ENCODE measurements at places on chromosomes 12 and 14.

GRCh38 chr14:74973905-74974363, 18.5 kb upstream of the PGF start:
- no peak for DNase-seq

- no peak for DNase-seq
These were observed 32.1 kb downstream of the GALNT16 start for GRCh38 chr14:69291891-69292561.

- DNase-seq = peak; percentile 51
These were observed 212.6 kb downstream of the SLC16A7 start for GRCh38 chr12:59808317-59808910.

GRCh38 chr14:105092171-105093037, 27.2 kb upstream of the GPR132 start:
- DNase-seq = no peak

DNA sequence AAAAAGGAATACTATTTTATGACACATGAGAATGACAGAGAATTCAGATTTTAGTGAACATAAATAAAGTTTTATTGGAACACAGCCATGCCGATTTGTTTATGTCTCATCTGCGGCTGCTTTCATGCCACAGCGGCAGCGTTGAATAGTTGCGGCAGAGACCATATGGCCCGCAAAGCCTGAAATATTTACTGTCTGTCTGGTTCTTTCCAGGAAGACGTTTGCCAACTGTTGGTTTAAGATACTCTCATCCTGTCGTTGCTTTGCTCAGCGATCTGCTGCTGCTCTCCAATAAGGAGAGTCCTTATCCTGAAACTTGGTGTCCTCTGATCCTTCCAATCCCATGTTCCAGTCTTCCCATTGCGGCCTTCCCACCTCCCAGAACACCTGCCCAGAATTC, 89.9 kb downstream of the SLC24A4 start:
- no peak for DNase-seq

DNA sequence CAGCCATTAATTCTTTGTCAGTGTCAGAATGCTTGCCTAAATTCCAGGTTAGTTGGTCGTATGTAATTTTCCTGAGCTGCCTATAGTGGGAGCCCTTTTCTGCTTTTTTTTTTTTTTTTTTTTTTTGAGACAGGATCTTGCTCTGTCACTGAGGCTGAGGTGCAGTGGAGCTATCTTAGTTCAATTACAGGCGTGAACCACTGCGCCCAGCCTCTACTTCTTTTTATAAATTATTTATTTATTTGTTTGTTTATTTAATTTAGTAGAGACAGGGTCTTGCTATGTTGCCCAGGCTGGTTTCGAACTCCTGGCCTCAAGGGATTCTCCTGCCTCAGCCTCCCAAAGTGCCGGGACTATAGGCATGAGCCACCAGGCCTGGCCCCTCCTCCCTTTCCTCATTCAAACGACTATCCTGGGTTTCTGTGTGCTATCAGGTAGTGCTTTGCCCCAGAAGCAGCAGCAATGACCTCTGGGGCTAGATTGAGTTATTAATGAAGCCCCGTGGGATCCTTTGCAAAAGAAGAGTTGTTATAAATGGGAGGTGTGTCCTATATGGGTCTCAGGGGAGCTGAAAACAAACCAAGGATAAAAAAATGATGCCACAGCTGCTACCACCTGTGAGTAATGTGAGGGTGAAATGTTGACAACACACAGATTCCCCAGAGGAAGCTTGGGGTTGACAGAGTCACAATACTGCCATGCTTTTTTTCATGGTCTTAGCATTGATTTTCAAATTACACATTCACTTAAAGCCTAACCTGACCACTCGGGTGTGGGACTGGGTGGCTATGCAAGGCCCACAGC, 34.6 kb upstream of the NFKBIA start:
- no peak for DNase-seq

GRCh38 chr14:98692832-98693231, 579.2 kb downstream of the BCL11B start:
- no peak for DNase-seq

DNA sequence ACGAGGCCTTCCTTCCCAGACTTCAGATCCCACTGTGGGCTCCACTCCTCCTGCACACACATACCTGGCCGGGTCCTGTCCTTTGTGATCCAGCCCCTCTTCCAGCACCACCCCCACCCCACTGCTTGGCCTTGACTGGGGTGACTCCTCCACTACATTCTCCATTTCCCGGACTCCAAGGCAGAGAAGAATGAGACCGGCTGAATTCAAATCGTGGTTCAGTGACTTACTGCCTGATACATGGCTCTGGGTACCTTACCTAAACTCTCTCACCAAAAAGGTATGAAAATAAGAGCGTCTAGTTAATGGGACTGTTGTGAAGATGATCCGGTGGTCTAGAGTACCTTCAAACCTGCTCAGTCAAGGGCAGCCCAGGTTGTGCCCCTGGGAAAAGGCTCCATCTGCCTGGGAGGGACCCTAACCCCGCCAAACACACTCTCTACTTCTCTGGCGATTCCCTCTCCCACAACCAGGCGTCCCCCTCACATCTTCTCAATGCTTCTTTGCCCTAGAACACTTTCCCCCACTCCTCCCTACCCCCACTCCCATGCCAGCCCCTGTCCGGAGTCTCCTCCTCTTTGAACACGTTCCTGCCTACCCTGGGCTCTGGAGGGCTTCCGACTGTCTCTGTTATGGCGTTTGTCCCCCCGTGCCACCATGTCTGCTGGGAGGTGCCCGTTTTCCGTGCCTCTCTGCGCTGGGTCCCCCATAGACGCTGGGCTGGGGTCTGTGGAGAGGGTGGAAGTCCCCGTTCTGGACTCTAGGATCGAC, 1.5 kb upstream of the ZBTB42 start:
- DNase-seq = no peak

- no peak for DNase-seq
These were observed 1.0 kb downstream of the TMEM121 start for GRCh38 chr14:105527381-105527825.

DNA sequence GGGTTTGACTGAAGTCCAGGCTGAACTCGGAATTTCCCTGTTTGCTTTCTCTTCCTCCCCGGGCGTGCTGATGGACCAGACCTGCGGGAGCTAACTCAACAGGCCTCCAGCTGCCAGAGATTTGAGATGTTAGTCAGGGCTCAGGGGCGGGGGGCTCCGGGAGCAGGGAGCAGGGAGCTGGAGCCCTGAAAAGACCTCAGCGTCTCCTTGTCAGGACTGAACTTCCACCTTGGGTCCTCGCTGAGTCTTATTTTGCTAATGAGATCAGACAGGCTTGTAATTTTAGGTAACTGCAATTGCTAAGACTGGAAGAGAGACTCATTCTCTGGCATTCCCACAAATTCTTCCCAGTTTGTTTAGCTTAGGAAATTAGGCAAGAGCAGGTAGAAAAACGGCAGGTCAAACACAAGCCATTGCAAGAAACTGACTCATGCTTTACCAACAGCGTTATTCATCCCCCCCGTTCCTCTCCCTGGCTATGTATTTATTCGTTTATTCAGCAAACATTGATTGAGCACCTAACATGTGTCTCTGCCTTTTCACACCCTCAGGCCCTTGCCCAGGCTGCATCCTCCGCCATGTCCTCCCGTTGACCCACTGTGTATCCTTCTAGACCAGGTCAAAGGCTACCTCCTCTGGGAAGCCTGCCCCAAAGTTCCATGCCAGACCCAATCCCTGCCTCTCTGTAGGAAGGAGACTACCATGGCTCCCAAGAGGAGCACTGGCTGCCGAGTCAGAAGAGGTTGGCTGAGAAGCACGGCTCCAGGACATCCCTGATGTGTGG, 80.4 kb upstream of the DIO3 start:
- no peak for DNase-seq

DNA sequence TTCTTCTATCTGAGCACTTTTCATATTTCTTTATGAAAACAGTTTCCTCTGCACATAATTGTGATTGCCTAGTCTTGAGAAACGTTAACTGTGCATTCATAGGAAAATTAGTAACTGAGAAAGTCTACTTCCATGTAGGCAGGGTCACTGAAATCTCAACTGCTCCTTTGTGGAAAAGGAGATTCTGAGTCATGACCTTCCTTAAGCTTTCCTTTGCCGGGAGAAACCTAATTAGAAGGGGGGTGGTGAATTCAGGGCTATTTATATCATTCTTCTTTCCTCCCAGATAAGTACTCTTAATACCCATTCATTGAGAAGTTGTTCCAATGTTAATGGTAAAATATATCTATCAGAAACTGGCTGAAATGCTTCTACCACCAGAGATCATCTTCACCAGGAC, 751.0 kb upstream of the TMEM132C start:
- no peak for DNase-seq

GRCh38 chr12:109510196-109510595, 32.8 kb downstream of the UBE3B start:
- DNase-seq = no peak

- no peak for DNase-seq
These were observed 50.5 kb downstream of the IRF2BPL start for GRCh38 chr14:76977793-76978720.

GRCh38 chr12:75207338-75208083, 2.1 kb downstream of the KCNC2 start:
- no peak for DNase-seq

DNA sequence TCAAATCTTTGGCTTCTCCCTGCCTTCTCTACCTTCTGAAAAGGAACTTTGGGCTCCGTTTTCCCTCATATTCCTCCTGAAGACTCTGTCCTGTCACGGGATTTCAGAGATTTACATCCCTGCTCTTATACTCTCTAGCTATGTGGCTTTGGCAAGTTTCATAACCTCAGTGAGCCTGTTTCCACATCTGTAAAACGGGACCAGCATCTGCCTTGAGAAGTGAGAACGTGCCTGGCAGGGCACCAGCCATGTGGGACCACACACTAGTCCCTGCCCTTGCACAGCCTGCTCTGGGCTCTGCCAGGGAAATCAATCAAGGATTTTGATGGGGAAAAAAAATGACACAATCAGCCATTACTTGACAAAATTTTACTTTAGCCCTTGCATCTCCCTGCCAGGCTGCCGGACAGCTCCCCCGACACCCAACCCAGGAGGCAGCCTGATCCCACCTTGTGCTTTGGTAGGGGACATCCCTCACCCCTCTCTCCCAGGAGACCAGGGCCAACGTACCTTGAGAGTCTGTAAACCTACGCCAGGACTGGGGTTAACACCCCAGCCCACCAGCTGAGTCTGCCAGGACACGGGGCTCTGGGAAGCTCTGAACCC, 8.5 kb downstream of the PHETA1 start:
- no peak for DNase-seq

DNA sequence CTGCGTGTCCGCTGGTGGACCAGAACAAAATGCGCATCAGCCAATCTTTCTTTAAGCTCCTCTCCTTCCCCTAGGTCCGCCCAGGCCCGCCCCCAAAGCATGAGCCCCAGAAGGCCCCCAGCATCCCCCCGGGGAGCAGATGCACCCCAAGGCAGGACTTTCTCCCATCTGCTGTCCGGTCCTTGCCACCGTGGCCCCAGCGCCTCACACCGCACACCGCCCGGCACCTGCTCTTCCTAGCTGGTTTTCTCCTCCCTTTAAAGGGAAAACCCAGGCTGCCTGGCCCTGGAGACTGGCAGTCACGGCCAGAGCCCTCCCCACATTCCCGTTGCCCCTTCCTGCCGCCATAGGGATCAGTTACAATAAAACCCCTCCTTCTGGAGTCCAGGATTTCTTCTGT, 30.2 kb downstream of the RIMBP2 start:
- no peak for DNase-seq

DNA sequence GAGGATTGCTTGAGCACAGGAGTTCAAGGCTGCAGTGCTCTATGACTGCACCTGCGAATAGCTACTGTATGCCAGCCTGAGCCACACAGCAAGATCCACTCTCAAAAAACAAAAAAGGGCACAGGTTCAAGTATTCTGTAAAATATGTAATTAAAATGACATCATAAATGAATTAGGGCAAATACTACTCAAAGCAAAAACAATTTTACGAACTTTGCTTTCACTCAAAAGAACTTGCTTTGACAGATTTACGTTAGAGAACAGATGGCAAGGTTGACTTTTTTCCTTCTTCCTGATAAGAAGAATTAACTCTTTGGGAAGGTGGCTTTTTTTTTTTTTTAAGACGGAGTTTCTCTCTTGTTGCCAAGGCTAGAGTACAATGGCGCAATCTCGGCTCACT, 44.0 kb upstream of the EAPP start:
- no peak for DNase-seq

DNA sequence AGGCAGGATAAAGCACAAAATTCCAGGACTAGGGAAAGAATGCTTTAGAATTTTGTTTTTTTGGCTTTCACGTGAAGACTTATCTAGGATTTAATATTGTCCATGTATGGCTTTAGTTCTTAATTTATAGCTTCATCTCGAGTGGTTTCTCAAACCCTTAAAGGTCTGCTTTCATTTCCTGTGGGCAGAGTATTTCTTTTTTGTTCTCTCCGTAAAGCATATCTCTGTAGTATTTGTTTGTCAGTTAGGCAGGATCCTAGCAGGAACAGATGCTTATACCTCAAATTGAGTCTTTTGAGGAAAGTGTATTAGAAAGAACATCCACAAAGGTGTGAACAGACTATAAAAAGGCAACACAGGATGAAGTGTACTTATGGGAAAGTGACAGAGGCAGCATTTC, 697.1 kb upstream of the SEL1L start:
- DNase-seq = no peak

GRCh38 chr12:88367231-88367630, 213.0 kb downstream of the KITLG start:
- DNase-seq = no peak

DNA sequence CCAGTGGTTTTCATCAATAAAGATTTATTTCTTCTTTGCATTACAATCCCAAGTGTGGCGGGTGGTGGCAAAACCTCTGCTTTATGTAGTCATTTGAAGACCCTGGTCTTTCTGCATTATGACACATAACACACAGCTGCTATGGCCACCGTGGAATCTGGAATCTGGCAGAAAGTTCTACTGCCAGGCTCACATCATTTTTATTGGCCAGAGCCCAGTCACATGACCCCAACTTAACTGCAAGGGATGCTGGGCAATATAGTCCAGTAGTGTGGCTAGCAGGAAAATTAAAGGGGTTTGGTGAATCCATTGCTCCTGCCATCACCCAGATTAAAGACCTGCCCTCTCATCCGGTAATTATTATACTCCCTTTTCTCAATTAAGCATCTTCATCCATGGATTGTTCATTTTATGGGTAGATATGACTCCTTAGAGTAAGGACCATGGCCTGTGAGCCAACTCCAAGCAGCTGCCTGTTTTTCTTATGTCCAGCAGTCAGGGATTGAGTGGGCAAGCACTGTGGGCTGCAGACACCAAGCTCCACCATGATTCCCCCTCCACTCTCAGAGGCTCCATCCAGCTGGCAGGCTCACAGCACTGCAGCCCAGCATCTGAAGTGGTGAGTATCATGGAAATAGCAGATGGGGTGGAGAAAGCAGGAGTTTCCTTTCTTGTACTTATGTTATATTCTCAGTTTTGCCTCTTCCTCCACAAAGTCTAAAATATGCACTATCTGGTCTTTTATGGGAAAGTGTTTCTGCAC, 1030.7 kb downstream of the AACS start:
- no peak for DNase-seq

DNA sequence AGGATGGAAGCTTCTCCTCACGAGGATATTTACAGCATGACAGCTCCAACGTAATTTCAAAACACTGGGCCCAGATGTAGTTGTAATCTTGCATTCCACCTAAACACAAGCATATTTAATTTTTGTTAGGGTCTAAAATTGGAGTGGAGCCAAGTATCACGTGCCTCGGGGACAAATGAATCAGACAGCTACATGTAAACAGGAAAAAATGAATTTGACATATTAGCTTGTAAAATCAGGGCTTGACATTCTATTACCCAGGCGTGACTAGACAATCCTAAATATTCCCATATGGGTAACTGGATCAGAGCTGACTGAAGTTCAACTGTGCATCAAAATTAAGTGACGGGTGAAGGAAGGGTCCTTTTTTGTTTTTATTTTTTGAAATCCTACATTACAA, 59.0 kb downstream of the MDM2 start:
- no peak for DNase-seq

GRCh38 chr12:97939156-97939555, 476.6 kb downstream of the RMST start:
- no peak for DNase-seq
